CD4-positive, alpha-beta T cell treated with Interferon gamma for 1 hour (primary cell): ENCODE measurements at places on chromosomes 7 and 10.

DNA sequence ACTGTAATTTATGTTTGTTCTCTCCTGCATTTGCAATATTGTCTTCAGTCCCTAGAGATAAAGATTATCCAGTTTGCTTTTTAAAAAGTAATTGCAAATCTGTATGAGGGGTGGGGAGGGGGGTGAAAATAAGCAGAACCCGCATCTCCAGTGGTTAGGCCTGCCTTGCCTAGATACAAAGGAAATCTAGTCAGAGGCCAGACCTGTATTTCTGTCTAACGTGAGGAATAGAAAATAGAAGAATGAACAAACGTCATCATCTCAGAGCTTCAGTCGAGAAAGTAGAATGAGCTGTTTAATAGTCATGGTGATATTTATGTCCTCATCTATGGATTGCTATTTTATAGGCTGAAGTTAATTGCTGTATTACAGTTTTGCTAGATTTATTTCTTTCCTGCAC lies 284.2 kb downstream of the BICC1 start:
- no peak for DNase-seq

DNA sequence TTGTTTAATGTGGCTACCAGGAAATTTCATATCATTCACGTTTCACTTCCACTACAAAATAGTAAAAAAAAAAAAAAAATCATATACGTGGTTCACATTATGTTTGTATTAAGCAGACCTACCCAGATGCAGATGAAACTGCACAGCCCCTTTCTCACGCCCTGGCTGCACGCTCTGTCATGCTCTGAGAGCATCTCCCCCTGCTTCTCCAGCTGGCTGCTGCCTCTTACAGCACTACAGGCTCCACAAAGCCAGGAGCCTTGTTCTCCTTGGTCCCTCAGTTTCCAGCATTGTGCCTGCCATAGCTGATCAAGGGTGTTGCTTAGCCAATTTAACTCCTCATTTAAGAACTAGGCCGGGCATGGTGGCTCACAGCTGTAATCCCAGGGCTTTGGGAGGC lies 6.9 kb upstream of the GPNMB start:
- DNase-seq, result no peak

DNA sequence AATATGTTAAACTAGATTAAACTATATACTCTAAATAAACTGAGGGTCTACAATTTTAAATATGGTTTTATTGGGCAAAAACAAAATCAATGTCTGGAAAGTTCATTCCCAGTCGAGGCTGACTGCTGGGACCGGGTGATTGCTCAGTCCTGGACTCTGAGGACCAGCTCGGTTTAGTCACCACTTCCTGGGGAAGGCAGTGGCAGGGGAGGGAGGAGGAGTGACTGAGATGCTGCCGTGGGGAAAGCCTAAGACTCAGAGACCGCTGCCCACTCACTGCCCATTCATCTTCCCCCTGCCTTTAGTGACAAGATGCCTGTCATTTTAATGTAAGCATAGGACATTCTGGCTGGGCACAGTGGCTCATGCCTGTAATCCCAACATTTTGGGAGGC lies 29.0 kb downstream of the ATOH7 start:
- peak; percentile 11 for DNase-seq

- no peak for DNase-seq
These were observed 7.3 kb downstream of the FLNC start for GRCh38 chr7:128837521-128837921.

DNA sequence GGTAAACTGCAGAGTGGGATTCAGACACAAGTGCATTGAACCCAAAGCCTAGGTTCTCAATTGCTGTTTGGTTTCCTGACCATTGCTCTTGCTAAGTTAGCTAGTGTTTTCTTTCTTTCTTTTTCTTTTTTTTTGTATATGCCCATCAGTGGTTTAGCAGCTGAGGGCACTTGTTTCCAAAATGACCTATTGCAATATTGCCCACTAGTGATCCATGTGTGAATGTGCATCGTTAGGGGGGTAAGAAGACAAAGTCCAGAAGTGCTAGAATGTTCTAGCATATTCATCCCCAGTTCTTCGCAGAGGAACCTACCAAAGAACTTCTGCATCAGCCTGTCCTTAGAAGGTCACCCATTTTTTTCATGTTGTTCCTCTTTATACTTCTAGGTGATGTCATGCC lies 252.8 kb upstream of the GPR26 start:
- DNase-seq, result no peak

- no peak for DNase-seq
These were observed 4.4 kb upstream of the ASB13 start for GRCh38 chr10:5670662-5671375.

GRCh38 chr7:75575488-75576121 lies 83.5 kb downstream of the SPDYE5 start:
- DNase-seq, result no peak

- peak; percentile 50 for DNase-seq
These were observed at the start of gene CDK6 for GRCh38 chr7:92836489-92836999. TSS of gene CDK6 (minus strand) at chr7:92836573. CDS start at chr7:92833323, 3,250 bp downstream.

- DNase-seq, result no peak
These were observed 2.5 kb downstream of the ZKSCAN1 start for GRCh38 chr7:100017875-100018274.

- DNase-seq, result no peak
These were observed 12.7 kb upstream of the PURB start for GRCh38 chr7:44898039-44898438.

GRCh38 chr7:37784015-37784414 lies 64.4 kb upstream of the NME8 start:
- no peak for DNase-seq

GRCh38 chr7:154911862-154912455 lies 91.0 kb downstream of the PAXIP1 start:
- no peak for DNase-seq

DNA sequence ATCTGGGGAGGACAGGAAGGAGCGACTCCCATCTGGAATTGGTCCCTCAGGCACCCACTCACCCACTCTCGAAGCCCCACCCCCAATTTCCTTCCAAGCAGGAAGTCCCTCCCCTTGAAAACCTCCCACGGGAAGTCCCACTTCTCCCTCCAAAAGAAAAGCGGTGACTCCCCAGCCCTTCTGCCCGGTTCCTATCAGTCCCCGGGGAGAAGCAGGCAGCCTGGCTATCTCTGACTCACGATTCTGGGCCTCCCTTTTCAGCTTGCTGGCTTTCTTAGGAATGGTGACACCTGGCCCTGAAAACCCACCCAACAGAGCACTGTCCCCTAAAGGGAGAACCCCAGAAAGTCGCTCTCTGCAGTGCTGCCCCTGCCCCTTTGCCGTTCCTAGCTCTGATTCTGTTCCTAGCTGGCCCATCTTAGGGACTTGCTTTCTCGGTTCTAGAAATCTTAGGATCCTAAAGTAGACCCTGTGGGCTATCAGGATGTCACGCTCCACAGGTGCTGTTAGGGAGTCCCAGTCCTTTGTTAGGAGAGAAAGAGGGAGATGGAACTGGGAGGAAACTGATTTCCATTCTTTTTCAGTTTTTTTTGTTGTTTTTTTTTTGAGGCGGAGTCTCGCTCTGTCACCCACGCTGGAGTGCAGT lies 6.0 kb downstream of the TSC22D4 start:
- DNase-seq, result no peak
